H1 (cell line): ENCODE measurements at places on chromosomes 1 and 21.

GRCh38 chr1:107264561-107264960, 123.7 kb downstream of the NTNG1 start:
- no peak for DNase-seq

DNA sequence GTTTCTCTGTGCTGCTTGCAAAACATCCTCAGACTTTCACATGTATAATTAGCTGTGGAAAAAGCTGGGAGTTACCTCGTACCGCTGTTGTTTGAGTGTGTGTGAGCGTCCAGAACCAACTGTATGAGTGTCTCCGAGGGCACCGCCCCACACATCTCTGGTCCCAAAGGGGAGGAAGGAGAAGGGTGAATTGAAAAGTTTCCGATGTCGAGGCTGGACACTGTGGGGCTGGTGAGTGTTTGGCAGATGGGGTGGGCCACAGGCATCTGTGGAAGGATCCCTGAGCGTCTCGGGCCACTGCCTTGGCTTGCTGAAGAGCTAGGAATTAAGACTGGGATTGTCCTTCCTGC, 1.2 kb downstream of the ATP2B4 start:
- DNase-seq = no peak

DNA sequence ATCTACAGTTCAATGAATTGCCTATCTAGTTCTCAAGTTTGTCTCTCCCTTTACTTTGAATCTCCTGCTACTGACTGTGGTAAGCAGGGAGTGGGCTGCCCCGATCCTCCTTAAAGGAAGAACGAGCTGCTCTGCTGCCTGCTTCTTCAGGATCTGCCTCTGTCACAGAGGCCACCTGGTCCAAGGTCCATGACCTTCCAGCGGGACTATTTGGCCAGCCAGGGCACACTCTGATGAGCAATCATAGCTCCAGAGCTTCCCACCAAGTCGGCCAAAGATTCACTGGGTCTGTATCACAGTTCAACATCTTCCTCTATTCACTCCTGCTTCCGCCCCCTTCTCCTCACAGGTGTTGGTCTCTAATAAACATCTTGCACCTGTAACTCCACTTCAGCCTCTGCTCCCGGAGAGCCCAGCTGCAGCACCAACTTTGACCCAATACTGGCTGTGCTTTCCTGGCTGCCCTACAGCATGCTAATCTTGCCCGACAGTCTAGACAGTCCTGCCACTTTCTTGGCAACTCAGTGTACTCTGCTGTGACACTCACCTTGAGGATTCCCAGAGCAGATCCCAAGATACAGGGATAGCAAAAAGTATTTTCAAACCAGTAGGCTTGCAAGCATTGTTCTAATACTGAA, 16.9 kb upstream of the MAP10 start:
- no peak for DNase-seq

- no peak for DNase-seq
Observed at GRCh38 chr1:62509028-62509427, 72.2 kb downstream of the USP1 start.

GRCh38 chr1:10761503-10762152, 34.8 kb downstream of the CASZ1 start:
- DNase-seq = no peak

GRCh38 chr1:181251713-181252075, 163.2 kb downstream of the IER5 start:
- DNase-seq = no peak

DNA sequence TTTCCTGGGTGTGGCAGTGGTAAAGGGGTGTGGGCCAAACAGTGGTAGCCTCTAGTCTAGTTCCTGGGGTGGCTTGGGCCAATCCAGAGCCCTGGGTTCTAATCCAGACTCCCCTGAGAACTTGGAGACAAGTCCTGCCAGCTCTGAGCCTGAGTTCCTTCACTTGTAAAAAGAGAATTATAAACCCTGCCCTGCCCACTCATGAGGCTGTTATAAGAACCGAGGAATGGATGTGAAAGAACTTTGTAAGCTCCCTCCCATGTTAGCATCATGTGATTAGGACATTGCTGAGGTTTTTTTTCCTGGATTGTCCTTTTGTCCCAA, 131.0 kb downstream of the RRAGC start:
- no peak for DNase-seq

DNA sequence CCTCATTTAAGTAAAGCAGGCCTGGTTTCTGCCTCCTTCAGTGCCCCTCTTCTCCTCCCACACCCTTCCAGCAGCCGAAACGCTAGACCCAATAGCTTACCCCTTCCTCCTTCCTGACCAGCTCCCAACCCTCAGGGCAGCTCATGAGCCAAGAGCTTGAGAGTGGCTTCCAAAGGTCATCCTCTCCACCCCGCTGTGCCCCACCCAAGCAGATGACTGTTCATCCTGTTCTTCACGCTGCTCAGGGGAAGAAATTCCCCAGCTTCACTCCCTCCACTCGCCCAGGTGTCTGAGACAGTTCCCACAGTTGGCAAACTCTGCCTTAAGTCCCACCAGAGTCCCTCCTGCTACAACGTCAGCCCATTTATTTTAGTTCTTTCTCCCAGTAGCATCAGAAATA, 23.4 kb downstream of the ARHGEF19 start:
- DNase-seq = no peak

DNA sequence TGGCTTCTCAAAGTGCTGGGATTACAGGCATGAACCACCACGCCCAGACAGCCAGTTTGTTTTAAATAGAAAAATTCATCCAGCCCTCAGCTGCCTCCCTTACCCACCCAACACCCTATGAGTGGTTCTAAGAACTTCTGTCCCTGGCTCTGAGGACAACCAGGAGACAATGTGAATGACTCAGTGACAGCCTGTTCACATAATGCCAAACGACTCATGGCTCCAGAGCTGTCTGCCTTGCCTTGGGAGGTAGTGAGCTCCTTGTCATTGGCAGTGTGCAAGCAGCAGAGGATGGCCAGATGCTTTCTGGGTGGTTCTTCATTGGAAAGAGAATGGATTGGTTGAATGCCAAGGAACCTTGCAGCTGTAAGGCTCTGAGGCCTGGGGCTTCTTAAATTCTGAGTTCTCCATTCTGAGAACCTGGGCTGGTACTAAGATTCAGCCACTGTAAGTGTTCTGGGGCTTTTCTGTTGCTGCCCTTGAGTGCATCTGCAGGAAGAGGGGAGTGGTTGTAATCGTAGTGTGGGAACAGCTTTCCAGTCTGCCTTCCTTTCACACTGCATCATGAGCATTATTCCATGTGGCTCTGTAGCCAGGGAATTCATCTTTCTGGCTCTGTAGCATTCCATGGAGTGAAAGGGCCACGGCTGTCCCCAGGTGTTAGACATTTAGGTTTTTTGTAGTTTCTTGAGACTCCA, 5.8 kb downstream of the SERINC2 start:
- no peak for DNase-seq

GRCh38 chr1:204834336-204834735, 36.3 kb upstream of the NFASC start:
- no peak for DNase-seq

DNA sequence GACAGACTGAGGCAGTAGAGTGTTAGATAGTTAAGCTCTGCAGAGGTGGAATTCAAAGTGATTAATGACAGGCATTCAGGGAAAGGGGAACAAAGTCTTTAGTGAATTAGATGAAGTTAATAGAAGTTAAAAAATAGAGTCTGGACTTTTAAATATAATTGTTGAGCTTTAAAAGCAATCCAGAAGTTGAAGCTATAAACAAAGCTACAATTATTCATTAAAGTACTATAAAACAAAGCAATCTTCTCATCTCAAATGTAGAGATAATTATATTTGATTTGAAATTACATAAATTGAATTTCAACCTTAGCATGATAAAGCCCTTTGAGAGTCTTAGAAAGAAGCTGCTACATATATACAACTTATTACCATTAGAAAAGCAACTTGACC, 710.6 kb downstream of the MRPL39 start:
- no peak for DNase-seq

GRCh38 chr1:53063744-53064515, 1.9 kb downstream of the PODN start:
- peak; percentile 44 for DNase-seq

- DNase-seq = no peak
Observed at GRCh38 chr21:42669041-42669440, 15.6 kb downstream of the PDE9A start.

- no peak for DNase-seq
Observed at GRCh38 chr1:175678471-175678870, 64.9 kb downstream of the TNR start.

GRCh38 chr1:54161495-54162168, 8.8 kb upstream of the CDCP2 start:
- no peak for DNase-seq

- DNase-seq = no peak
Observed at GRCh38 chr1:24336075-24336474, 16.9 kb downstream of the GRHL3 start.

DNA sequence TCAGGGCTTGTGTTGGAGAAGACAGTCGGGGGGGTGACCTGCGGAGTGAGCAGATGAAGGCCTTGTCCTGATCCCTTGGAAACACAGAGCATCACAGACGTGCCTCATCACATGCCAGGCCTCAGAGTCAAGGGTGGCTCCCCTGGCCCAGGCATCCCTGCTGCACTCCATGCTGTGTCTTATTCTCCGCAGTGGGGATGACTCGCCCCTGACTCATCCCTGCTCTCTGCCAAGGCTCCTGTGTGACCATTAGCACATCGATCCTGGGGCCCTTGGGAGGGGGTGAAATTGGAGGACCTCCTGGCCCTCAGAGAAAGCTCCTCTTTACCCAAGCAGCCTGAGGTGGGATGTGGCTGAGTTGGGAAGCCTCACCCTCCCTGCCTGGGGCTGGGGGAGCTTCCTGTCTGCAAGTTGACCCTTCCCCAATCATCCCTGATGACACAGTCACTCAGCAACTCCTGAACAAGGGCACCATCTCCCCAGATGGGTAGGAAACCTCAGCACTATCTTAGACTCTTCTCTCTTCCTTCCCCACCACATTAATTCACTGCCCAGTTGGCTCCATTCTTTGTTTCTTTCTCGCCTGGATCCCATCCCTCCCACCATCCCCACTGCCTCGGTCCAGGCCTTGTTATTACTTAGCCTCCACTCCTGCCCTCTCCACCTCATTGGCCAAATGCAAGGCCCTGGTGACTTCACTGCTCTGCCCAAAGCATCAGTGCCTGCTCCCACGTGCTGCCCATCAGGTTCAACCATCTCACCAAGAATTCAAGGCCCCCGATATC, 74.6 kb downstream of the CAMK2N1 start:
- no peak for DNase-seq

DNA sequence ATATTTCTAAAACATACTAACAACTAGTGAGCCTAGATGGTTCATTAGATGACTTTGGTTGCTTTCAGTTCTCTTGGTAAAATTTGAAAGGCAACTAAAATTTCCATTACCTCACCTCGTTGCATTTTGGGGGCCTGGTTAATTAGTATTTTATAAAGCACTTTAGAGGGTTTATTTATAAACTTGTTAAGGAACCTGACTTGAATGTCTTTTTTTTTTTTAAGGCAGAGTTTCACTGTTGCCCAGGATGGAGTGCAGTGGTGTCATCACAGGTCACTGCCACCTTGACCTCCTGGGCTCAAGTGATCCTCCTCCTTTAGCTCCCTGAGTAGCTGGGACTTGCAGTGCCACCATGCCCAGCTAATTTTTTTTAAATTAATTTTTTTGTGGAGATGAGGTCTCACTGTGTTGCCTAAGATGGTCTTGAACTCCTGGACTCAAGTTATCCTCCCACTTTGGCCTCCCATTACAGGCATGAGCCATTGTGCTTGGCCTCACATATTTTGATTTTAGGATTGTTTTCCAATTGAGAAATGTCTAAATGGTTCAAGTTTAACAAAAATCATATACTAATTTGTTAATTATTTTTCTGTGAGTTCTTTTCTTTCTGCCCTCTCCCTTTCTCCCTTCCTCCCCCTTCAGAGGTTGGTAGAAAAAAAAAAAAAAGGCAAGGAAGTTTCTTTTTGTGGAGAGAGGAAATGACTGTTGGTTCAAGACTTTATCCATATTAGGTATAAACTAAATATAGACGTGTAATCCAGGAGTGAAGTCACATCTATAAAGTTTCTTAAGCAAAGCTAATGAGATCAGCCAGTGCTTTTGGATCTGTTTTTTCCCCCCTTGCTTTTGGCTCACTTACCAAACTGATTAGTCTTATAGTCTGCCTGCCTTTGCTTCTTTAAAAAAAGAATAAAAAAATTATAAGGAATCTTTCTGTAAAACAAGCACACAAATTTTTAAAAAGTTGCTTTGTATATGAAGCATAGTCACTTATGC, 24.7 kb downstream of the CLIC4 start:
- DNase-seq = no peak

- no peak for DNase-seq
Observed at GRCh38 chr1:32828341-32828740, 10.9 kb downstream of the S100PBP start.

GRCh38 chr1:245155272-245156040, 671 bp downstream of the KIF26B start:
- no peak for DNase-seq

DNA sequence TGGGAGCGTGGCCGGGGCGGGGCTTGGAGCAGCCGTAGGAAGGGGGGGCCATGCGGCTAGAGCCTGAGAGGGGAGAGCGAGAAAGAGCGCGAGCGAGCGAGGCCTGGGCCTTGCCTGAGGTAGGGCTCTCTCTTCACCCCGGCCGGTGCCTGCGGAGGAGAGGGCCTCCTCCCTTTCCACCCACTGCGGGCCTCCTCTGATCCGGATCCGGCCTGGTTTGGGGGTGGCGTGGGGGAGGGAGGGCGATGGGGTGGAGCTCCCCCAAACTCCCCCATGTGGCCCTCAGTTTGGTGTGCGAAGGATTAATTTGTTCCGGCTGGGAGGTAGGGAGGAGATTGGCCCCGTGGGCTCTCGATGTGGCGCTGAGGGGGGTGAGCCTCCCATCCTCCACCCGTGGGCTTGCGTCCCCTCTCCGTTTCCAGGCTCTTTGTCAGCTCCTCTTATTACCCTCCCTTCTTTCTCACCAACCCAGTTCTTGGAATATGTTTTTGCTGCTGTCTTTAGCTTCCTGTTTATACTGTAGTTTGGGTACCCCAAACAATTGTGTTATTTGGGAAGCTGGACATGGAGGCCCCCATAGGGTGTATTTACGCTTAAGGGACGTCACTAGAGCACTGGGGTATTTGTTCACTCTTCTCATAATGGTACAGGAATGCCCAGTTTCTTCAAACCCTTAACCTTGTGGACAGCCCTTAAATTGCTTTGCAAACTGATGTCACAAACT, 685 bp downstream of the UBAP2L start:
- DNase-seq = peak; percentile 59

DNA sequence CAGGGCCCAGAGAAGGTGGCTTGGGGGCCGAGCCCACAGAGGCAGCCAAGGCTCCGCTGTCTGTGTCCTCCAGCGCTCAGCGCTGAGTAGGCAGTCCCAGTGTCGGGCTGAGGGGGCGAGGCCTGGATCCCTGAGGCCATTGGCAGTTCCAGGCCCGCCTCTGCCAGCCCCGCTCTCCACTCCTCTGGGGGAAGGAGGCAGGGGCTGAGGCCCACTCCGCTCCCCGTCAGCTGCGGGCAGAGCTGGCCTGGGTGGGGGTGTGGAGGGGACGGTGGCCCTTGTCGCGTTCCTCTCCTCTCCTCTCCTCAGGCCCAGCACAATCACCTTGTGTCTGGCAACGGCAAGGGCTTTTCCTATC, 132.8 kb downstream of the CASZ1 start:
- DNase-seq = peak; percentile 81

- DNase-seq = no peak
Observed at GRCh38 chr1:54355931-54356679, 50.1 kb downstream of the SSBP3 start.
